ENCODE measurements at places on chromosomes 3 and 15.

DNA sequence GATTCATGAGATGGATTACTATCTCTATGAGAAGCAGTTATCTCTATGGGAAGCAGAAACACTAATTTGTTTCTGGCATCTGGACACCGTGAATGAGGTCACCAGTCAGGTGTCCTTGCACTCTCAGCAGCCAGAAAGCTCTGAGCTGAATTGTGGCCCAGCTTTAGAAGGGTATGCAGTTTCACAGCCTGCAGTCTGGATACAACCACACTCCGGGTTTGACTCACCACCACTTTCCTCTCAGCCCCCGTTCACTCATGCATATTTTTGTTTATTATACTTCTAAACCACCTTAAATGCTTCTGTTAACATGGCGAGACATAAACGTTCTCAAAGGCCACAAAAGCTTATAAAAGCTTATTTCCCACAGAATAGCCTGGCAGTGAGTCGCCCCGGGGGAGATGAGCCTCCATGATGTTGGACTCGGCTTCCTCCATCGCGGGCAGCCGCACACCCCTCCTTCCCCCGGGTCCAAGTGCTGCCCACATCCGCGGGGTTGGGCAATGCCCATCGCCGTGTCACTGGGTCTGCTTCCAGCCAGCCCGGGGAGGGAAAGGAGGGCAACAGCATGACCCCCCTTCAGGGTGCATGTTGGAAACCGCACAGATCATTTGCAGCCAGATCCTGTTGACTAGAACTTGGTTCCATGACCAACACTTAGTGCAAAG, 16.8 kb upstream of the SLC41A3 start:
- no peak for DNase-seq

DNA sequence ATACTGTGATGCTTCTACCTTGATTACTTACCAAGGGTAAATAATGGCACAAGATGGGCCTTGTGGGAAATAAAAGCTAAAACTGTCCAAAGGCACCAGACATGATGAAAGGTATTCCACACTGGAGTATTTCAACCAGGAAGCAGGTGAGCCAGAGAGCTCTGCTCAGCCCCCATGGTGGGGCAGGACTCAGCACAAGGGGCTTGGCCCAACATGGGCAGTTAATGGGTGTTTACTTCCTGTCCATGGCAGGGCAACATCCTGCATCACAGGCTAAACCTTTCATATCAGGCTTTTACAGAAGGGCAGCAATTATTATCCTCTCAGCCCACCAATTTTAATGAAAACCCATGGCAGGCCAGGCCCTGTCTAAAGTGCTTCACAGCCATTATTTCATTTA, 38.2 kb downstream of the MAGI1 start:
- DNase-seq: no peak

GRCh38 chr3:45966950-45967640, 23.8 kb downstream of the CXCR6 start:
- DNase-seq: no peak

DNA sequence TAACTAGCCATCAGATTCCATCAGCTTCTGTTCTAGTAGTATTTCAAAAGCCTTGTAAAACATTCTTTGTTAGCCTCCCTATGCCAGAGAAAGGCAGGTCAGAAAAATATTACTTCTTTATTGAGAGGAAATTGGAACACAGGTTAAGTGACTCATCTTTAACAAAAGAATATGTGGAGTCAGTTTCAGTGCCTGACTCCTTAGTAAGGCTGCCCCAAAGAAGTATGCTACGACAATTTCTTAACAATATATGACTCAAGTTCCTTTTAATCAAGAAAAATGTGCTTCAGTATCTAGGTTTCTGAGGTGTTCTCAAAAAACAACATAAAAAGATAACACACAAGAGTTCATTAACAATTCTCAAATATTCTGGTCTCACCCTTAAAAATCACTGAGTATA, 139.2 kb downstream of the VPS13C start:
- DNase-seq: no peak

DNA sequence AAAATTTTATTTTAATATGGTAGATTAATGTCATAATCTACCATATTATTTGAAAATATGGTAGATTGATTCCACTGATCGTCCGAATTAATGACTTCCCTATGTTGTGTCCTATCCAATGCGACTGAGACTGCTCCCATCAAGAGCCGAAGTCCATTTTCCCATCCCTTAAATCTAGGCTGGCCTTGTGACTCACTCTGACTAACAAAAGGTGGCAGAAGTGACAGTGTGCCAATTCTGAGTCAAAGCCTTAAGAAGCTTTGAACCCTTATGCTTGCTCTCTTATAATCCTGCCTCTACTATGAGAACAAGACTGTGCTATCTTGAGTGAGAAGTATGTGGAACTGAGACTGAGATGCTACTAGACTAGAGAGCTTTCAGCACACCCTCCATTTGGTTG, 387.2 kb downstream of the ROBO1 start:
- DNase-seq: no peak

GRCh38 chr15:45456212-45457106, 66.1 kb downstream of the SLC30A4 start:
- DNase-seq: peak; percentile 82

DNA sequence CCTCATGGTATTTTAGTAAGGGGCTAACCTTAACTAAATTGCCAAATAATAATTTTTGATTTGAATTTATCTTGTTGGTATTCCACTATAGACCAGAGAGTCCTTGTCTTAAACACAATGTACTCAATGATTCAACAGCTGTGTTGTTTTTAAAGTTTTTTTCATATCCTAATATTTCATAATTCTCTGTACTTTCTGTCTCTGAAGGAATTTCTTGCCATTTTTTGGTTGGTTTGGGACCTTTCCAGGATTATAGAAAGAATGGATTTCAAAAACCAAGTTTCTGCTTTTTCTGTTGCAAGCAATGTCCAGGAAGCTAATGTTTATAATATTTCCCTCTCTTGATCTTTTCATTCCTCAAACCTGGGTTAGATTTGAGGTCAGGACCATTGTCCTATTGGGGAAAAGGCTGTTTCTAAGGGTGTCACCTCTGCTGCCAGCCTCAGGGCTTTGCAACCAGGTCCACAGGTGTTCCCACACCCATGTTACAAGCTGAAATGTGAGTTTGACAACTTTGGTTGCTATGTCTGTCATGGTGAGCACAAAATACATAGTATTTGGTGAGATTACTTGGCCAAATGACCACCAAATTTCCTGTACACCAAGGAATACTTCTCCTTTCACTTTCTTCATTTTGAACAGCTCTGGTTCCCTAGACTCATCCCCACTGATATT, 363.7 kb upstream of the RGMA start:
- no peak for DNase-seq

GRCh38 chr15:66868918-66869317, 166.9 kb downstream of the SMAD6 start:
- DNase-seq: no peak

GRCh38 chr3:72210261-72210660, 425.3 kb upstream of the PROK2 start:
- DNase-seq: no peak

GRCh38 chr3:156187146-156187769, 66.9 kb downstream of the KCNAB1 start:
- DNase-seq: no peak

GRCh38 chr3:110711851-110712516, 359.6 kb upstream of the NECTIN3 start:
- DNase-seq: no peak

- no peak for DNase-seq
Observed at GRCh38 chr3:72665103-72665502, 183.1 kb downstream of the SHQ1 start.

- no peak for DNase-seq
Observed at GRCh38 chr15:92770641-92771040, 115.1 kb upstream of the FAM174B start.

GRCh38 chr3:9947025-9947995, 4.9 kb downstream of the PRRT3 start:
- no peak for DNase-seq

DNA sequence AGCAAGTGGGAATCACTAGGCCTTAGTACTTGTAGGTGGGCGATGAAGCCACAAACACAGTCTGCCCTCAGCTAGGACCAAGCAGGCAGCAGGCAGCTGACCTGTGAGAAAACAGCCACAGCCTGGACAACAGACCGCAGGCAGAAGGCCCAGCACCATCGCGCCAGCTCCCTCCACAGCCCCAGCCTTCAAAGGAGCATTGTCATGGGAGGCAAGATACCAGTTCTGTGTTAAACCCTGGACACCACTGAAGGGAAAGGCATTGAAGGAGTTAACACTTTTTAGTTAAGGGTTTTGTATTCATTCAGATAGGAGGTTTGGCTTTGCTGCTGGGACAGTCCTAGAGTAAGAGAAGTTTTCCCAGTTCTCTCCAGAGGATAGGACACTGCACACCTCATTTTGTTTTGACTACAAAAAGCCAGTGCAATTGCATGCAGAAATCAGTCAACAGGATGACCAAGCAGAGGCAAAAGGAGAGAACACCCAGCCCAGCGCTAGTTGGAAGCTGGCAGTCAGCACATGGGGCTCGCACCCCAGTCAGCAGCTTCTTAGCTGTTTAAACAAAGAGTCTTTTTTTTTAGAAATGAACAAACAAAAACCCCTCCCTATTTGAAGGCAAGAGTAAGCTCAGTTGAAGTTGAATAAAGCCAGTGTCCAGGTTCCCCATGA, 286.1 kb upstream of the TPM1 start:
- DNase-seq: no peak

DNA sequence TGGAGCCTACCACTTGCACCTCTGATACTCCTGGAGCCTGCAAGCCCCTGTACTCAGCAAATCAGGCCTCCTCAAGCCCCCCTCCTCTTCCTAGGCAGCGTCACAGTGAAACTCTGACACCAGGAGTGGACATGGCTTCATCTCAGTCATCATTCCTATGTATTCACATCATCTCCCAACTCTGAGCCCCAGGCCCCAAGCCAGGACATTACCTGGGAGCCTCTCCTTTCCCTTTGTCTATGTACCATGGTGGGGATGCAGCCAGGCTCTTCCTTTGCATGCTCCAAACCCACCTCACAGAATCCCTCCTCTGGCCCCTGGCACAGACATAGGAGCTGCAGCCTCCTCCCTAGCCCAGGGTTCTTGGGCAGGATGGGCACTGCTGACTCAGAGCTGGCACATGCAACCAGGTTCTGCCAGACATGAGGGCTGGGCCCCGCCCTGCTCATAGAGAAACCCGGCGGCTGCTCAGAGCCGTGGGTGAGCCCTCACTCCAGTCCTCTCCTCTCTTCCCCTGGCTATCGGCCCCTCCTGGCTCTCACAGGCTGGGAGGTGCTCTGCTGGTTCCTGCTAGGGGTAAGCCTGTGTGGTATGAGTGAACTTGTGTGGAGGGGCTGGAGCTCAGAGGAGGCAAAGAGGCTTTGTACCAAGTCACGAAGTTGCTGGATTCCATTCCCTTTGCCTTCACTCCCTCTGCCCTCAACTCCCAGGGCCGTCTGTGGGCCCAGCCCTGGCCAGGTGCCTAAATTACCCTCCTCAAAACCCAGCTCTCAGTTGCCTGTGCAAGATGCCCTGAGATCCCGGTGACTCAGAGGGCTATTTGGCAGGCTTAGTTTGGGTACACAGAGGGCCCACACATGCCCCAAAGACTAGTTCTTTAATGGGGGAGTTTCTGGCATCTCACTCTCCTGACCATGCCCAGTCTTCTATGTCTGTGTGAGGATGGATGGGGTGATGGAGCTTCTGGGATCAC, 1.9 kb upstream of the PLCD1 start:
- DNase-seq: no peak

GRCh38 chr3:65793495-65794200, 245.1 kb downstream of the MAGI1 start:
- no peak for DNase-seq

DNA sequence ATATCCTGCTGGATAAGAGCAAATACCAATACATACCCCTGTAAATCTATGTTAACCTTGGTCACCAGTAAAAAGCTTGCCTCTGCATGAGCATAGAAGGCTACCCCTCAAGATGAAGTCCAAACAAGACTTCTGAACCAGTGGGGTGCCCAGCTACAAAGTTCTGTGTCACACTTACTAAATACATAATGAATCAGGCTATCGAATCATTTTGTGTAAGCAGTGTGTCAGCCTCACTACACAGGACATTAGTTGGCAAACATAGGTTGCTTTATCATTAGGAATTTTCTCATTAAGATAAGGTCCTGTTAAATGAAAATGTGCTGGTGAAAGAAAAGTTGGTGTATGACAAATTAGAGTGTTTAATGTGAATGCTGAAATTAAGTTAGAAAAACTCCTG, 452.0 kb downstream of the MFSD1 start:
- no peak for DNase-seq

GRCh38 chr3:75248974-75249373, 415.2 kb upstream of the FRG2C start:
- no peak for DNase-seq

DNA sequence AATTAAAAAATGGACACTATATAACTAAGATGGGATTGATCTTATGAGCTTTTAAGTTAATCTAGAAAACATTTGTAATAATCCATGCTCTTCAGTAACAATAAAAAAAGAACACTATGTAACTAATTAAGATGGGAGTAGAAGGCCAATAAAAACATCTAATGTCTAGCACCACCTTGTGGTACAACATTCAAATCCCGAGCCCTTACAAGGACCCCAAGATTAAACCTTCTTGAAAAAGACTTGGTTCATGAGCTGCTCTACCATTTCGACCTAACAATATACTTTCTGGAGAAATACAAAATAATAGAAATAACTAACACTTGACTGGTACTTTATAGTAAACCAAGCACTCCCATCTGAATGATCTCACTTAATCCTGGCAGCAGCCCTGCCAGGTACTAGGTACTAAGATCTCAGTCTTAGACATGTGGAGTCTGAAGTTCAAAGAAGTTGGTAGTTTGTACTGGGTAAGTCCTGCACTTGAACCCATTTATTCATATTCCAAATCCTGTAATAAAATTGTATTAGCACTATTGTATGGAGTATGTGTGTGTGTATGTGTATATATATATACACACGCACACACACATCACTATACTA, 21.8 kb downstream of the METTL6 start:
- DNase-seq: no peak

- no peak for DNase-seq
Observed at GRCh38 chr15:74233851-74234597, 2.1 kb upstream of the CCDC33 start.

DNA sequence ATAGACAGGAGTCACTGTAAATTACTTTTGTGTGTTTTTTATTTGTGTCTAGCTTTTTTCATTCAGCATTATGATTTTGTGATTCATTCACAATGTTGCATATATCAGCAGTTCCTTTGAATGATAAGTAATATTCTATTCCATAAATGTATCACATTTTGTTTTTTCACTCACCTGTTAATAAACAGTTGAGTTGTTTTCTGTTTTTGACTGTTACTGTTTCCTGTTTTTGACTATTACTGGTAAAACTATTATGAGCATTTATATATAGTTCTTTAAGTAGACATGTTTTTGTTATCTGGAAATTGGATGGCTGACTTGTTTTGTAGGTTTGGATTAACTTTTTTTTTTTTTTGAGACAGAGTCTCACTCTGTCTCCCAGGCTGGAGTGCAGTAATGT, 138.4 kb downstream of the RSRC1 start:
- no peak for DNase-seq

DNA sequence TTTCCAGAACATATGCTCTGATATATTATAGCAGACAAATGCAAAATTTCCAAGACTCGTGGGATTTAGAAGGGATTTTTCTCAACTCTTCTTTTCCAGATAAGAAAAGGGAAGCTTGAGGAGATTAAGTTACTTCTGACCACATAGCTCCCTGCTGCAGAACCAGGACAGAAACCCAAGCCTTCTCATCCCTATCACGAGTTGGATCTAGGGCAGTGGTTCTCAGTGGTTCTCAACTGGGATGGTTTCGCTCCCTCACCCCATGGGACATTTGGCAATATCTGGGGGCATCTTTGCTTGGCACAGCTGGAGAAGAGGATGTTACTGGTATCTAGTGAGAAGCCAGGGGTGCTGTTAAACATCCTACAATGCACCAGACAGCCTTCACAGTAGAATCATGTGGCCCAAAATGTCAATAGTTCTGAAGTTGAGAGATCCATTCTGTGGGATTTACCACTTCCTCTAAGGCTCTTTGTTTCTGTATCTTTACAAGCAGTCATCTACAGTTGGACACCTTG, 64.2 kb downstream of the LIPC start:
- no peak for DNase-seq

Measured in T-helper 2 cell treated with Interferon-gamma antibody and Interleukin-4, amounts not matched to agents 5 μg/mL and 100 μg/mL, for 36 hours (primary cell).